ENCODE measurements at places on chromosomes 12 and 14.

DNA sequence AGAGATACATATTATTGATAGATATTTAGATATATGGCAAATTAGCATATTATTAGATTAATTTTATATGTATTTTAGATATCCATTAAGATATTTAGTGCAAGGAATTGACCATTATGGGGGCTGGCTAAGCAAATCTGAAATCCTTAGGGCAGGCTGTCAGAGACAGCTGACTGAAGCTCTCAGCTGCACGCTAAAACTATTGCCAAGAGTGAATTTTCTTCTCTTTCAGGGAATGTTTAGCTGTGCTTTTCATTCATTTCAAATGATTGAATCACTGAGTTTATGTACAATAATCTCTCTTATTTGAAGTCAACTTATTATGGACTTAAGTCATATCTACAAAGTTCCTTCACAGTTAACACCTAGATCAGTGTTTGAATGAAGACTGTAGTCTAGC is 566.5 kb downstream of the LRFN5 start:
- no peak for DNase-seq

GRCh38 chr14:102902523-102903247 is 19.8 kb upstream of the AMN start:
- no peak for DNase-seq

DNA sequence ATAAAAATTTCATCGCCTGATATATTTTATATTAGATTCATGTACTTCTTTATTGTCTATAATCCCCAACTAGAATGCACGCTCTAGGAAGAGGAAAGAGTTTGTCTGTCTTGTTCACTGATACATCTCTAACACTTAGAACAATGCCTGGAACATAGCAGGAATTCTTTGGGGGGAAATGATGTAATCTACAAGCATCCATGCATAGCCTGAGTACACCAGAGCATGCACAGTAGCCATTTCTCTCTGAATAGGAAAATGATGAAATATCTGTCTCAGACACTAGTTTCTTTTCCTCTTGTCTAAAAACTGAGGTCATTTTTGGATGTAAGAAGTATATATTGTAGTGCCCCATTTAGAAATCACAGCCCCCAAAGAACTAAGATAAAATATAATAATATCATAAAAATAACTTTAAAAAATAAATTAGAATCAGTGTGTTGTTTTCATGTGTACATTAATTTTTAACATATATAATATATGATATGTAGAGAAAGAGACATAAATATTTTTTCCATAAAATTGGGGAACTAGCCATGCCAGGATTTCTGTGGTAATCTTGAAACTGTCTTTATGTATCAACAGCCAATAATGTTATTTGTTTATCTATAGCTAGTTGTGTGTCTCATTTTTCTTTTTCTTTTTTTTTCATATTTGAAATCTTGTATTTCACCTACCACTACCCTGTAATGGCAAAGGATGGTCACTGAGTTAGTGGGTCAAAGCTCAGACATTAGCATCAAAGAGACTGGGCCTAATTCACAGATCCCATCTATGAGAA is 155.6 kb upstream of the TMCC3 start:
- DNase-seq, result no peak

- no peak for DNase-seq
Measured at GRCh38 chr12:108173160-108173559, 44.1 kb downstream of the WSCD2 start.

- no peak for DNase-seq
Measured at GRCh38 chr12:60210756-60211155, 614.9 kb downstream of the SLC16A7 start.

- DNase-seq, result peak; percentile 53
Measured at GRCh38 chr14:68797121-68797670, 4.3 kb upstream of the ZFP36L1 start.

- no peak for DNase-seq
Measured at GRCh38 chr14:24258548-24259265, 4.3 kb downstream of the TGM1 start.

GRCh38 chr14:85508863-85509262 is 21.1 kb upstream of the FLRT2 start:
- DNase-seq, result no peak

DNA sequence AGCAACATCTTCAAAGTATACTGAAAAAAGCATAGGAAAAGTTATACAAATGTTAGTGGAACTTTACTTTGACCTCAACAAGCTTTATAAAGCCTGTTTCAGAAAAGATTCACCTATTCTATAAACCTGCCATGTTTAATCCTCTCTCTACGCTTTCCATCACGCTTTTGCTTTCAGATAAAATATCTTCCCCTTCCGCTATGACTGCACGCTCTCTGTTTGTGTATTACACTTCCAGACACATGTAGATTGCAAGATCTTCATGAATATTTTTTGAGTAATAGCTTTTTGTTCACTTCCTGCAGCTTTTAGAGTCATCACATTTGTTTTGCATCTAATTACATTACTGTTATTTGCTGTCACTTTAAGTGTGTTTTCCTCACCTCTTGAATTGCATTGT is 271.4 kb downstream of the RASSF9 start:
- DNase-seq, result no peak

GRCh38 chr14:100796946-100797345 is 29.0 kb upstream of the MEG3 start:
- no peak for DNase-seq

- no peak for DNase-seq
Measured at GRCh38 chr14:75884198-75884611, 97.6 kb downstream of the TGFB3 start.

DNA sequence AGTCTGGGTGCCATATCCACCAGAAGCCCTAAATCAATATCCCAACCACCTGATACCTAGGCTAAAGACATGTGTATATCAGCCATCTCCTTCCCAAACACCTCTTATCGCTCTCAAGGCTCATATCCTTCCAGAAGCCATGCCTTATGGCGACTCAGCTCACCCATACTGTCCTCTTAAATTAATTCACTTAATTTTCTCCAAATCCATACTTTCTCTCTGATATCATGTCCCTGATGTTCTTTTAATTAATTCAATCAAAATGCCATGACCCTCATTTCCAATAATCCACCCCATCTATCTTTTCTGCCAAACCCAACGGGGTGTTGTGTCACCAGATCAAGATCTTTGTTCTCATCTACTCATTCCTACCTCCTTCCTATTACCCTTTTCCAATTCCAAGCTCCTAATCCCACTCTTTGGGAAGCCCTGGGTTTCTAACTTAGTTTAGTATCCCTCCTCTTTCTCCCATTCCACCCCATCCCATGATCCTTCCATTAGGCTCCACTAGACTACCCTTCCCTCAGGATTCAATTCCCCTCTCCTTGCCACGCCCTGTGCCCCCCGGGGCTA is 723 bp downstream of the ATF7 start:
- no peak for DNase-seq

DNA sequence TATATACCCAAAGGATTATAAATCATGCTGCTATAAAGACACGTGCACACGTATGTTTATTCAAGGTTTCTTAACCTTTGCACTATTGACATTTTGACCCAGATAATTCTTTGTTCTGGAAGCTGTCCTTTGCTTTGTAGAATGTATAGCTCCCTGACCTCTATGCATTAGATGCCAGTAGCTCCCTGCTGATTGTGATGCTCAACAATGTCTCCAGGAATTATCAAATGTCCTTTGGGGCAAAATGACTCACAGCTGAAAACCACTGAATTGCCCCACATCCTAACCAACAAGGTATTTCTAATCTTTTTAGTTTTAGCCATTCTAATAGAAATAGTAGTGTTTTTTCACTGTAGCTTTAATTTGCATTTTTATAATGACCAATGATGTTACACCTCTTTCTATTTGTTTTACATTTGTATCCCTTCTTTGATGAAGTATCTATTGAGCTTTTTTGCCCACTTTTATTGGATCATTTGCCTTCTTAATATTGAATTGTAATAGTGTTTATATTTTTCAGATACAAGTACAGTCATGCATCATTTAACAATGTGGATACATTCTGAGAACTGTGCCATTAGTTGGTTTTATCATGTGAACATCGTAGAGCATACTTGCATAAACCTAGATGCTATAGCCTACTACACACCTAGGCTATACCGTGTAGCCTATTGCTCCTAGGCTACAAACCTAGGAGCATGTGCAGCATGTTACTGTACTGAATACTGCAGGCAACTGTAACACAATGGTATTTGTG is 10.4 kb upstream of the NOPCHAP1 start:
- no peak for DNase-seq

- no peak for DNase-seq
Measured at GRCh38 chr12:599756-600155, 63.5 kb downstream of the NINJ2 start.

DNA sequence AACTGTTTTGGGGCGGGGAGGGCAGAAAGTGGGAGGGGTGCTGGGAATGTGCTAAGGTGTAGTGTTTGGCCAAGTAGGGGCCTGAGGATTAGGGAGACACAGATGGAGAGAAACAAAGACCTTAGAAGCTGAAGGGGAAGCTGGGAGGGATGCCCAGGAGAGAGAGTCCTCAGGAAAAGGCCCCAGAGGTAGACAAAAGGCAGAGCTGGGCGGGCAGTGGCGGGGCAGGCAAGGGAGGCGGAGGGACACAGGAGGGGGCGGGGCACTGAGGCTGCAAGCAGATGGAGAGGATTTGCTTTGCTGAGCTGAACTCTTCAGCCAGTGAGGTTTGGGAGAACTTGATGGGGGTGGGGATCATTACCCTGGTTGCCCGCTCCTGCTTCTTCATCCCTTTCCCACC is 2.8 kb downstream of the PTMS start:
- DNase-seq, result no peak

GRCh38 chr12:69533844-69534243 is 51.4 kb upstream of the CCT2 start:
- no peak for DNase-seq

DNA sequence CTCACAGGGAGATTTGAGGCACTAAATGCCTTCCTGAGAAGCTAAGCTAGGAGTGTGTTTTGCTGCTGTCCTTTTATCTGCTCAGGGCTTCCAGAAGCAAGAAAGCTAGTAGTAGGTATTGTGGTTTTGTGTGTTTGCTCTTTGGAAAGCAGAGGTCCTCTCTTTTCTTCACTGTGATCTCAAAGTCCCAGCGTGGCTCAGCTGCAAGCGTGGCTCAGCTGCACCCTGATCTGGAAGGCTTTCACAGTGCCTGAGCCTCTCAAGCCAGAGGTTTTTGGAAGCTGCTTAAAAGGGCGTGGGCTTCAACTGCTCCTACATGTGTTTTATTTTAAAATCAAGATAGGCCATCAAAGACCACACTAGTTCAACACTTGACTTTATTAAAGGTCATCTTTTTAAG is 337.4 kb upstream of the RGS6 start:
- DNase-seq, result no peak

GRCh38 chr14:67059596-67059995 is 129.6 kb upstream of the GARIN2 start:
- no peak for DNase-seq

- DNase-seq, result no peak
Measured at GRCh38 chr12:115598871-115599811, 678.4 kb downstream of the MED13L start.

GRCh38 chr12:68199127-68199526 is 26.5 kb downstream of the IL26 start:
- no peak for DNase-seq

GRCh38 chr12:128008341-128008740 is 258.6 kb upstream of the TMEM132C start:
- no peak for DNase-seq

DNA sequence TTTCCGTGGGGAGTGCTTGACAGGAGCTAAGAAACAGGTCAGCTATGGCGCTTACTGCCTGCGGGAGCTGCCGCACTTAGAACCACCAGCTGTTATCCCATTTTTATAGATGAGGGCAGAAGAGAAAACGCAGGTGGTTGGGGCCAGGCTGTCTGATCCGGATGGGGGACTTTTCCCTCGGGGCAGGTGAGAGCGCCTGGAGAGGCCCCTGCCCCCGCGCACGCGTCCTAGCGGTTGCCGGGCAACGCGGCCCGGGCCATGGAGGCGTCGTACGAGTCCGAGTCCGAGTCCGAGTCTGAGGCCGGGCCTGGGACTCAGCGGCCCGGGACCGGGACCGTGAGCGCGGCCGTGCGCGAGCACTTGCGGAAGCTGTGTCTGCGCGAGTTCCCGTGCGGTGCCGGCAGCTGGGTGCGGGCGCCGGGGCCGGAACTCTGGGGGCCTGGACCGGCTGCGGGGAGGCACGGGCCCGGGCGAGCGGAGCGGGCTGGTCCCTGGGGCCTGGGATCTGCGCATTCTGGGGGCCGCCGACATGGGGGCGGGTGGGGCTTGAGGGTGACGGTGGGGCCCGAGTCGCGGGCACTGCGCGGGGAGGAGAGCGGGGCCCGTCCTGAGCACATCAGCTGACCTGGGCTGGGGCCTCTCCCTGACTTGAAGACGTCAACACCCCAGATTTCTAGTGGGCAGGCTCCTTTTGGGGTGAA is at the start of gene LRRC43:
Gene LRRC43, plus strand, starts transcription at position 237 of the 701 bp plus-strand sequence. Its CDS starts 22 bp downstream, at position 259.
- DNase-seq, result peak; percentile 78

DNA sequence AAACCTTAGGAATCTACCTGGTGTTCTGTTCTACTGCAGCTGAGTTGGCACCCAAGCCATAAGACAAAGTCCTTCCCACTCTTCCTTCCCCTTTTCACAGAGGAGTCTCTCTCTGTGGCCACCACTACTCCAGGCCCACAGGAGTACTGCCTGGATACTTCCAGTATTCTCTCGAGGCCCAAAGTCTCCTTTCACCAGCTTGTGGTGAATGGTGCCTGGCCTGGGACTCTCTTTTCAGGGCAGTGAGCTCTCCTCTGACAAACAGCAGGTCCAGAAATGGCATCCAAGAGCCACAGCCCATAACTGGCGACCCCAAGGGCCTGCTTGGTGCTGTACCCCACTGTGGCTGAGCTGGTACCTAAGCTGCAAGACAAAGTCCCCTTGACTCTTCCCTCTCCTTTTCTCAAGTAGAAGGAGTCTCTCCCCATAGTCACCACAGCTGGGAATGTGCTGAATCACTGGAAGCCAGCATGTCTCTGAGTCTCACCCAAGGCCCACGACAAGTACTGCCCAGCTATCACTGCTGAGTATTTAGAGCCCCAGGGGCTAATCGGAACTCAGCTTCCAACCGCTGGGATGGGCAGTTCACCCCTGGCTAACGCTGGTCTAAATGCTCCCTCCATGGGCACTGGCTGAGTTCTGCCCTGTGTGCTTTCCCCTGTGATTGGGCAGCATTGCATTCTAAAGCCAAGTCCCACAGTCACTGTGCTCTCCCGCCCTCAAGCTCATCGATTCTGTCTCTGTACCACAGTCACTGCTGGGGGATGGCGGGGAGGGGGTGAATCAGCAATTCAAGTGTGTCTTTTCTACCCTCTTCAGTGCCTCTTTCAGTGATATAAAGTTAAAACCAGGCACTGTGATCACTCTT is 6.1 kb downstream of the A2ML1 start:
- no peak for DNase-seq

- no peak for DNase-seq
Measured at GRCh38 chr12:130711756-130712155, 4.3 kb downstream of the RIMBP2 start.

Data from cardiac septum (tissue), 1 donor.